ENCODE measurements at places on chromosomes 11 and 22. TPM values are rescaled to one million over a fixed set of nuclear protein-coding genes. Genes with fewer than 3 reads are reported as not detected.

Gene OPCML
- not detected for total RNA-seq

Gene VPREB3
- total RNA-seq, result 0.85 TPM

Gene MMP12
- not detected for total RNA-seq

Gene PRAME
- 108 TPM for total RNA-seq

Gene MUC6
- not detected for total RNA-seq

Gene BDNF
- 7.5 TPM for total RNA-seq

Gene TRIM77
- total RNA-seq, result not detected

Gene LRRC74B
- not detected for total RNA-seq
